ENCODE measurements at places on chromosomes 12 and 14. TPM values are rescaled to one million over a fixed set of nuclear protein-coding genes. Genes with fewer than 3 reads are reported as not detected.

The C12orf76 gene
- polyA plus RNA-seq = 15.4 TPM

The KLRD1 gene
- polyA plus RNA-seq = 2.6 TPM

The C14orf180 gene
- polyA plus RNA-seq = 0.30 TPM

The FLVCR2 gene
- polyA plus RNA-seq = 37.6 TPM

The TMEM179 gene
- polyA plus RNA-seq = 0.10 TPM

The CLEC4C gene
- not detected for polyA plus RNA-seq

The APOLD1 gene
- 22.2 TPM for polyA plus RNA-seq

The MGP gene
- 262 TPM for polyA plus RNA-seq

The GPX2 gene
- 3.4 TPM for polyA plus RNA-seq

The KSR2 gene
- polyA plus RNA-seq = 0.09 TPM

The SUOX gene
- 17.1 TPM for polyA plus RNA-seq

The PAX9 gene
- 1.2 TPM for polyA plus RNA-seq

The MGAT2 gene
- polyA plus RNA-seq = 15.2 TPM

The SLC39A5 gene
- polyA plus RNA-seq = 0.13 TPM

The POTEM gene
- polyA plus RNA-seq = not detected

The P2RX7 gene
- polyA plus RNA-seq = 5.3 TPM

The SLC35F4 gene
- not detected for polyA plus RNA-seq

The DHRS2 gene
- 0.08 TPM for polyA plus RNA-seq

The ADGRD1 gene
- polyA plus RNA-seq = 23.5 TPM

Measured in lung (tissue), 17 donors.